ENCODE measurements at places on chromosomes 5 and 9.

DNA sequence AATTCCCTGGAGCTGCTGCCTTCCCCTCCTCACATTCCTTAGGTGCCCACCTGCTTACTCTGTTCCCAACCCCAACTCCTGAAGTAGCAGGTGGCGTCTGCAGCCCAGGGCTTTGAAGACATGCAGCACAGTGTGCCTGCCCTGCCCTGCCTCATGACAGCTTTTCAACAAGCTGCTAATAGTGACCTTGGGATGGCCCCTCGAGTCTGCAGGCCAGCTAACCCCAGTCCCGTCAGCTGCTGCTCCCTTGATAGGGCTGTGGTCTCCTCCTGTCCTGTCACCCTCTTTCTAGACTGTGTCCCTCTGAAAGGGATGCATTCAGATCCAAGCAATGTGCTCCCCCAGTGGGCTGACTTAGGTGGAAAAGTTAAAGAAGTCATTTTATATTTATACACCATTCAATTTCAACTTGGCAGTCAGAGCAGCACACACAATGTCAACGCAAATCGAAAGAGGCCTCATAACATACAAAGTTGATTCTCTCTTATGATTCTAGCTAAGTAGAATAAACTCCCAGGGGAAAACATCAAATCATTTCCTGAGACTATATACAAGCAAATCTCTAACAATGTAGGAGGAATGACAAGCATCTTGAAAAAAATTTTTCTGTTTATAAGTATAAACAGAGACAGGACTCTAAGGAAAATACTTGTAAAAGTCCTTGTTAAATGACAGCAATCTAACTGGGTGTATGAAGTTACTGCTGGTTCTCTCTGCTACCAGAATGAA, 37.9 kb downstream of the ADRB2 start:
- no peak for DNase-seq

GRCh38 chr5:143682929-143683386, 129.0 kb upstream of the HMHB1 start:
- no peak for DNase-seq

GRCh38 chr5:37816883-37817282, 23.0 kb downstream of the GDNF start:
- no peak for DNase-seq

DNA sequence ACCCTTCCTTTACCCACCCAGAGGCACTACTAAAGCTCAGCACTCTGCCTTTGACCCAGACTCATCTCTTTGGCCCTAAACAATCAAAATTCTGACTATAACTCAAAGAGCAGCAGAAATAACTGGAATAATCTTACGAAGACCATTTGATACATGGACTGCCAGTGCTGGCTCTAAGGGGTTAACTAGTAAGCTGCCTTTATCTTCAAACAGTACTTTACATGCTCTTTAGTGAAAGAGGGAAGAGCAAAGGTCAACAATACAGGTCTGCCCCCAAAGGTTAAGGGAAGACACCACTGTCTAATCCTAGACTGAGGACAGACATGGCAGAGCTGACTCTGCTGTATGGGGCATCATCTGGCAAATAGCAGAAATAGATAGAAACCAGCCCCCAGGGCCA, 45.8 kb downstream of the NRG2 start:
- DNase-seq: no peak

GRCh38 chr5:146013761-146014160, 77.4 kb downstream of the SH3RF2 start:
- DNase-seq: no peak

DNA sequence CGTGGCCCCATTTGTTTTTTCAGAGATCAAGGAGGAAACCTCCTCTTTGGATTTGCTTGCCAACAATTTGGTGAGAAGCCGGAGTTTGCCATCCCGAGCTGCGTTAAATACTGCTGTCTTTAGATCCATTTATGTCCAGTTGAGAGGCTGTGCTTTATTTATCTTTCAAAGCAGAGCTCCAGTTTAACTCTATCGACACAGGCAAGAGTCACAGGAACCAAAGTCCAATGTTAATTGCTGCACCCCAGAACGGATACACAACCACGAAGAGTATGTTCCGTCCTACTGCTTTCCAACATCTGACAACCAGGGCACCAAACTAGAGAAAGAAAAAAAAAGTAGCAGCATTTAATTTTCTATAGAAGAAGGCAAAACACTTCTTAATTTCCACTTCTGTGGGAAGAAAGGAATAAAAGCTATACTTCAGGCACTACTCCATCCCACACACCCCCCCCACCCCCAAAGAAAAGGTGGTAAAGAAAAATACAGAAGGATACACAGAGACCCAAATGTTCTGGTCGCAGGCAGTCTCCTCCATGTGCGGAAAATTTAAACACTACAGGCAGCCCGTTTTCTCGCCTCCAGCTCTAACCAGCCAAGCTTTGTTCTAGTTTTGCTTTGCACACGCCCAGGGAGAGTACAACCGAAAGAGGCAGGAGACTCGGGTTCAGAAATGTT, 1.1 kb downstream of the FEM1C start:
- no peak for DNase-seq

- DNase-seq: no peak
These were observed 103.0 kb downstream of the PCSK5 start for GRCh38 chr9:75993434-75993833.

DNA sequence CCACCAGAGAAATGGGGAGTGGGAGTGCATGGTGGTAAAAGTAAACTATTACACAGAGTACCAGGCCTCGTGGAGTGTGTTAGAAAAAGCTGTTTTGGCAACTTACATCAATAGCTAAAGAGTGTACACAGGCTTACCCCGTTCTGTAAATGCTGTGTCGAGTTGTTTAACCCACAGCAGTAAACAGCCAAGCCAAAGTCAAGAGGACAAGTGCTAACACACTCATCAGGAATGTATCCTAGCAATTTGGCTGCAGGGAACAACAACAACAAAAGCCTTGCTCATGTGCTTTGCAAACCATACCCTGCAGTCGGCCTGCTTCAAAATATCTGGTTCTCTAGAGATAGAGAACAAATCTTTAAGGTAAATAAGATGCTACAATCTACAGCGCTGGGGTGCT, 15.9 kb downstream of the DAP start:
- DNase-seq: no peak

DNA sequence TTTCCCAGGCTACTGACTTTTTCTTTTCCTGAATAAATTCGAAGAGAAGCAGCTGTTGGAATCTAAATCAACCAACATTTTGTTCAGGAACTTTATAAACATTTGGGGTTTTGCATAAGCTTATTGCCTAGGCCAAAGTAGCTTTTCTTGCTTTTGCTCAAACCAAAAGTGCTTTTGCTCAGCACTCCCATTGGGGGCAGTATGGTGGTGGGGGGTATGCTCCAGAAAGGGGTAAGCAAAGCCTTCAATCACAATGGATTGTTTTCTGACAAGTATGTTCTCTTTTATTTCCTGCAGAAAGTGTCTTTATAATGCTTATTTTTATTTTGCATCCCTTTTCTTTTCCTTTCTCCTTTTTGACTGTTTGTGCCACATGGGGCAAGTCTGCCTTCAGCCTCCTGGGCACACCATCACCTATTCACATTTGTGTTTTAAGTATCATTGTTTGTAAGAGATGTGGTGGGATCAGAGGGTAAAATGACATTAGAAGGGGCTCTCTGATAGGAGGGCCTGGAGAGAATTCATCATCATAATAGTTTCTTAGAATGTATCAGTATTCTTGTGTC, 86.0 kb downstream of the PRDM6 start:
- DNase-seq: no peak

Data from CD4-positive, alpha-beta T cell treated with Interleukin-17A for 4 hours (primary cell).